ENCODE measurements at places on chromosomes 2 and 18.

GRCh38 chr2:28135324-28135723 lies 244.8 kb downstream of the BABAM2 start:
- no peak for DNase-seq

- peak; percentile 26 for DNase-seq
Observed at GRCh38 chr18:63148449-63149301, 170.9 kb downstream of the BCL2 start.

DNA sequence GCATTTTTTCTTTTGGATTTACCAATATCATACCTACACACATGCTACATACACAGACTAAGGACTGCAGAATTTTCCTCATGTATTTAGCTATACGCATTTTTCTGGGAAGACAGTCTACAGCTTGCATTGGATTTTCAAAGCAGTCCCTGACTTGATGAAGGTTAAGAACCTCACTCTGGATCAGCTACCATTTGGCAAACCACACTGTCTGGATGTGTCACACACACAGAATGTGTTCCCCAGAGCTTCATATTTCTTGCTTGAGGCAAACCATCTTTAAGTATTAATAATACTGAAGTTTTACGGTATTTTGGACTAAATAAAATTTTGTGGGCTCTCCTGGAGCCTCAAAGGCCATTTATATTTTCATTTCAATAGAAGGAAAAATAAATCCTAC lies 102.3 kb downstream of the TCF4 start:
- no peak for DNase-seq

GRCh38 chr2:144595279-144595678 lies 75.4 kb upstream of the ZEB2 start:
- no peak for DNase-seq

DNA sequence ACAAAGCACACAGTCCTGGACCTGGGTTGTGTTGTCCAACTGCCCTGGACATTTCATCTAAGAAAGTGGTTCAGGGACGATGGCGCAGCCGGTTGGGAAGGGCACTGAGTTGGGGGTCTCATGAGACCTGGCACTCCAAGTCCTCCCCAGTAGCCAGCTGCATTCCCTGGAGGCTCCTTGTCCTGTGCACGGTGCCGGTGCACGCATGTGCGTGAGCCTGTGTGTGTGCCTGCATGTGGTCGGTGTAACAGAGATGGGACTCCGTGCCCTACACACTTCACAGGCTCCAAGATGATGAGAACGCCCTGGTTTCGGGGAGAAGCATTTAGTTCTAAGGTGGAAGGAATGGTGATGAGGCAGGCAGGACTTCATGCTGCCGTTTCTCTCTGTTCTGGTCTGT lies 124.9 kb upstream of the PXDN start:
- no peak for DNase-seq

DNA sequence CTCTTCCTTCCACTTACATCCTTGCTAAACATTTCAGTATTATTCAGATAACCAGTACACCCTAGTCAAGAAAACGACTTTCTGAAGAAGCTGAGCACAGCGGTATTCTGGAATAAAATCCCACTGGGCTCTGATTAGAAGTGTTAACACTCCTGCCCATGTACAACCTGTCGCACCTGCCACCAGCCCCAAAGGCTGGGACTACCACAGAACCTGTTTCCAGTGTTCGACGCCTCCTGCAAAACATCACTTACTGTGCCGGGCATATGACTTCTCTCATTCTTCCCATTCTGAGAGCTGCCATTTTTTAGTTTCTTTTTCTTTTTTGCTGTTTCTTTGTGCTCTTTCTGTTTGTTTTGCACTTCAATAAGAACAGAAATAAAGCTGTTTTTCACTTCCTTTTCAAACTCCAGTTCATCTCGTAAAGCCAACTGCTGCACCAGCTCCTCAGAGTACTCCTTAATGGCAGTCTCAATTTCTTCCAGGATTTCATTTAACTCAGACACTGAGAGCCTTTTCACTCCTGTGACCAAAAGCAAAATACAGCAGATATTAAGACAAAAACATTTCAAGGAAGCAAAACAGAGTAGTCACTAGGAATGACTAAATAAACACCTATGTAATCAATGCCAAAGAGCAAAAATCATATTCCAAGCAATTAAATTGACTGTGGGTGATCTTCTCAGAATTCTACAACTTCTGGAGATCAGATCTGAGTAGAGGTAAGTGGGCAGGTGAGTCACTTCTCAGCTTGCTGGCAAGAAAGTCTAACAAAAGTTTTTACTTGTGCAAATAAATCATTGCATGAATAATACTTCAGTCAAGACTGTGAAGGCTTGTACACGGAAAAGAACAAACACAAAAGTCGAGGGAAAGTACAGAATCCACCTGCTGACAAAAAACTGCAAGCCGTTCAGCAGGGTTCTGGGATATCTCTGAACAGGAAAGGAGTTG lies 19.3 kb downstream of the FEZ2 start:
- no peak for DNase-seq

GRCh38 chr2:37798315-37799005 lies 126.6 kb upstream of the RMDN2 start:
- DNase-seq: no peak
